ENCODE measurements at places on chromosomes 11 and 22.

GRCh38 chr11:130865091-130865773, 51.0 kb downstream of the SNX19 start:
- DNase-seq: no peak

- no peak for DNase-seq
These were observed 1024.9 kb upstream of the CNTN5 start for GRCh38 chr11:97995874-97996273.

DNA sequence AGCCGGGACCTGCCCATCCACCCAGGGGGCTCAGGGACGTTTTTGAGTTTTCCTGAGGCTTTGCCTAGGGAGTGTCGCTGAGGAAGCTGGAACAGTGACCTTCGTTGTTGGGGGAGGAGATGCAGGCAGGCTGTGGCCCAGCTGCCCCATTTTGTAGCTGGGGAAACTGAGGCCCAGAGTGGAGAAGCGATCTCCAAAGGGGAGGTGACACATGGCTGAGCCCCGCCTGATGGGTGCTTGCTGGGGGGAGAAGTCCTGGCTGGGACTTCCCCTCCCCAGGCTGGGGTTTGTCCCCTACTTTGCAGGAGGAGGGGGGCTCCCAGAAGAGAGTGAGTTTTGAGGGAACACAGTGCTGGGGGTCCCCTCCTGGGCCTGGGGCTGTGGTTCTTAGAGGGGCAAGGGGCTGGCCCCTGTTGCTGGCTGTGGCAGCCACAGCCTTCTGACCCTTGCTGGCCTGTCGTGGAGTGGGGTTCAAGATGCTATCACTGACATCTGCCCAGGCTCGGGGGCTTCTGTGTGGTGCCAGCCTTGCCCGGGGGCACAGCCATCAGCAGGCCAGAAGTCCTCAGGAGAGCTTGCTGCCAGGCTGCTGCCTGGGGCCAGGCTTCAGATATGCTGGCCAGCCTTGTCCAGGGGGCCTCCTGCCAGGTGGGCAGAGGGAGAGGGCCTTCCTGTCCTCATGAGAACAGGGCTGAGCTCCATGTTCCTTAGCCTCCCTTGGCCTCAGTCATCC, 21.4 kb downstream of the KCNQ1 start:
- DNase-seq: no peak

GRCh38 chr11:68848429-68848828, 6.7 kb upstream of the CPT1A start:
- no peak for DNase-seq

DNA sequence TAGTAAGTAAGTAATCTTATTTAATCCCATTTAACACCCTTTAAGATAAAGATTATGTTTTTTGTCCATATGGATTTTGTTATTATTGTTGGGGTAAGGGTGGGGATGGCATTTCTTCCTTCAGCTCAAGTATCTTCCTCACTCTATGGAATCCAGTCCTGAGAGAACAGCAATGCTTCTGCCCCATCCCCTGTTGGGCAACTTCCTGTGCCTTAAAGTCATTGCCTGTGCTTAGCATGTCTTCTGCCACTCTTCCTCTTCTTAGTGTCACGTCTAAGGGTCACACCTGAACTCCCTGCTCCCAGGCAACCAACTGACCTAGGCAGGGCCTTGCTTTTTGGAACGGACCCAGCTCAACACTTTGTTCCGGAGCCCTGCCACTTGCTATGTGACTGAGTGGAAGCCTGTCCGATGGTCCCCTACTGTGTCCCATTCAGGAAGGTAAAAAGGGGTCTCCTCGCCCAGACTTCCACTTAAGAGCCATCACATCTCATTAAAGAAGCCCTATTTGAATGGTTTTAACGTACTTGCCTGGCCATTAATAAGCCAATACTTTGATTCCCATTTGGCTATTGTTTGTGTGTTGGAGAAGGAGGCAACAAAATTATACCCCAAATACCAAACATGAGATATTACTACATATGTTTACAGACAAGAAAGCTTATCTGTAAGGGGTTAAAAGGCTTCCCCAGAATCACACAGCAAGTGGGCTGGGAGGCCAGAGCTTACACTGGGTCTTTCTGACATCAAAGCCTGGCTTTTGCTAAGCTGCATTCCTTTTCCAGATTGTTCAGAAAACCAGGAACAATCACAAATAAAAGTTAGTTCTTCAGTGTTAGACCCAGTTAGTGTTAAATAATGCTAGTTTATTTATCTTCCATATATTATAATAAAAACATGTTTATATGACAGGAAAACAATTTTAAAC, 59.2 kb downstream of the RAB38 start:
- DNase-seq: no peak

DNA sequence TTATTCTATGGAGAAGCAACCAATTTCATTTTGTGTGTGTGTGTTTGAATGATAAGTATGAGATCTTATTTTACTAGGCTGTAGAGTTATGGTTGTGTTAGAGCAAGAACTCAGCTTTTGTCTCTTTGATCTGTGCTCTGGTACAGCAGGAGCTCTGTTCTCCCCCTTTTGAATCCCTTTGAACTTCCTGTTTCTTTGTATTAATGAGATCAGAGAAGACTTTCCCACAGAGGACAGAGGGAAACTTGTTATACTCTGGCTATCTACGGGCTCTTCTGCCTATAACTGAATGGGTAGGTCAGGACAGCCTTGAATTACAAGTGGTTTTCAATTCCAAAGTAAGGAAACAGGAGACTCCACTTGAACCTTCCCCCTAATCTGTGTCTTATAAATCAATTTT, 1015.0 kb upstream of the RAG2 start:
- DNase-seq: no peak

DNA sequence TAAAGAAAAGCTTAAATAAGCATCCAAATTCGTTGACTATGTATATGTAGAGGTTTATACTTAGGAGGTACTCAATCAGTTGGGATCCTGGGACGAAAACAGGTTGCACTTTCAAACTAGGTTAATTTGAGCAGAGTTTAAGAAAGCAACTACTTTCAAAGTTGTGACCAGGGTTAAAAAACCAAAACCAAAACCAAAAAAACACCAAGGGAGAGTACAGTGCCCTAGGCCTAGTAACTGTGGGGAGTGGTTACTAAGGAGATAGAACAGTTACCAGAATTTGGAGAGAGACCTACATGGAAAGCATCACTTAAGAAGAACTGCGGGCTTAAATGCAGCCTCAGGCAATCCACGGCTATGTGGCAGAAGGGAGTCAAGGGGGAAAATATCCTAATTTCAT, 148.3 kb downstream of the JRKL start:
- no peak for DNase-seq

- no peak for DNase-seq
These were observed 123.4 kb upstream of the CSNK2A3 start for GRCh38 chr11:11476499-11476898.

DNA sequence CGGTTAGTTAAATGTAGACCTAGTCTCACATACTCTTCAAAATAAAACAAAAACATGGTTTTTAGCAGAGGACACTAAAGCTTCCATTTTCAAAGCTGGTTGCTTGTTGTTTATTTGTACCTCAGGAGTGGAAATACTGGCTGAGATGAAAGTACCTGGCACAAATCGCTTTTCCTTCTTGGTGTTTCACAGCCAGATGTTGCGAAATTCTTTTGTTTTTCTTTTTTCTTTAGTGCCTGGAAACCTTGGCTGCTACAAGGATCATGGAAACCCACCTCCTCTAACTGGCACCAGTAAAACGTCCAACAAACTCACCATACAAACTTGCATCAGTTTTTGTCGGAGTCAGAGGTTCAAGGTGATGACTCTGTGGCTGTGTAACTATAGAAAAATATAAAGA, 48.3 kb downstream of the KREMEN1 start:
- DNase-seq: no peak

DNA sequence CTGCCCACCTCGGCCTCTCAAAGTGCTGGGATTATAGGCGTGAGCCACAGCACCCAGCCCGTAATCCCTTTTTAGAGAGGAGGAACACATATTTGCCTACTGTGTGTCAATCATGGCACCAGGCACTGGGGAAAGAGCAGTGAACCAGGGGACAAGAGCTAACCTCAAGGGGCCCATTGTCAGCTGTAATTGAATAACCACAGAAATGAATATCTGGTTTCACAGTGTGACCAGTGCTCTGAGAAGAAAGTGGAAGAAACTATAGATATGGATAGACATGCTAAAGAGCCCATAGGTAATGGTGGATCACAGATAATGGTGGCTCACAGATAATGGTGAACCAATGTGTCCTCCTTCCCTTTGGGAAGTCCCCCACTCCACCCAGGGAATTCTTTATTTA, 8.6 kb upstream of the KCTD14 start:
- no peak for DNase-seq

DNA sequence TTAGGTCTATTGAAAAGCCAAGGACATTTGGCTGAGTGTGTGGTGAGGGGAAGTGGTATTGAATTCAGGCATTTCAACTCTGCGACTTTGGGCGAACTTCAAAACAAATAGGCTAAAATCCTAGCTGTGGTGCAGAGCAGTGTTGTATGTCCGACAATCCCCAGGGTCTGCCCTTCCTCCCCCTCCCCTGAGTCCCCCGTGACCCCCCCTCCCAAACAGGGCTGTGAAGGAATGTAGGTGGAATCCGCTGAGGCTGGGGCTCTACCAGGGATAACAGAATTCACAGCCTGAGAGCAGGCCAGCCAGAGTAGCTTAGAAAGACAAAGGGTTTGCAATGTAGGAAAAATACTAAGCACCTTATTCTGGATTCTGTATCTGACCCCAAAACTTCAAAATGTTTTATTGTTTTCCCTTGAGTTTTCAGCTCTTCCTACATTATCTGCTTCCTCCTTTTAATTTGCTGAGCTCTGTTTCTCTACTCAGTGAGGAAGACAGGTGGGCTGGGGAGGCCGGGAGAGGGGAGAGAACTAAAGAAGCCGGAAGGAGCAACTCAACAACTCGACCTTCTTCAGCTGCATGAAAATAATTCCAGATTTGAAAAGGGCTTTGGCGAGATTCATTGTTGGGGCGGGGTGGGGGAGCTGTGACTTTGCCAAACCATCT, 315.2 kb downstream of the BLID start:
- no peak for DNase-seq

DNA sequence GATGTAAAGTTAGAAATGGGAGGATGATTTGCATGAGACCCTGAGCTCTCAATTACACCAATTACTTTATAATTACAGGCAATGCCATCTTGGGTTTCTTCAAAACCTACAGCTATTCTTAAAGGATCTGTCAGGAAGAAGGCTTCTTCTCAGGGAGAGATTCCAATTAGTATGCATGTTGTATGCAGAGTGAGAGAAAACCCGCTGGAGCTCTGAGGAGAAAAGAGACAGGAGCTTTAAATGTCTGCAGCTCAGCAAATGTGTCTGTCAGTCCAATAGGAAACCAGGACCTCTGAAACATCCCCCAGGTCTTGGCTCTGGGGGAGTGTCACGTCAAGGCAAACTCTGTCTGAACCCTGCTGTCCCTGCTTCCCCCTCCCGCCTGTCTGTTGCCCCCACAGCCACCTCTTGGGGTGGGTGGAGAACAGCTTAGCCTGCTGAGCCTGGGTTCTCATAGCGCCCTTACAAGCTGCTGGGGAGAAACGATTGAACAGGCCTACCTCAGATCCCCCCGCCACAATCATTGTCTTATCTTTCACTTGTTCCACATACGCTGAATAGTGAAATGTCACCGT, 140.2 kb downstream of the SPATA19 start:
- DNase-seq: no peak

DNA sequence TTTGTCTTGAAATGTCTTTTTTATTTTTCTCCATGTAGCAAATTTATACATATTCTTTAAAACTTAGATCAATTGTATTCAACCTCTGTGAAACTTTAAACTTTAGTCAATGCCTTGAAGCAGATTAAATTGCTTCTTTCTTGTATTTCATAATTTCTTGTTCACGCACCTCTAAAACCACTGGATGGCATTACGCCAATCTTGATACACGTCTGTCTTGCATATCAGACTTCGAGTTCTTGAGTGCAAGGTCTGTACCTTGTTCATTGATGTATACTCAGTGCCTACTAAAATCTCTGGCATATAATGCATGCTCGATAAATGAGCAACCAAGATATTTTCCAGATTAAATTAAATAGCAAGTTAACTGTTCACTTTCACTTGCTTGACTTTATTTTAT, 236.8 kb downstream of the CASP12 start:
- no peak for DNase-seq
